ENCODE measurements at places on chromosomes 12 and 14. TPM values are rescaled to one million over a fixed set of nuclear protein-coding genes. Genes with fewer than 3 reads are reported as not detected.

NPFF gene
- total RNA-seq = not detected

LRRC10 gene
- total RNA-seq = not detected

C14orf132 gene
- not detected for total RNA-seq

EIF2B1 gene
- 47.3 TPM for total RNA-seq

NANOG gene
- not detected for total RNA-seq

SERPINA12 gene
- total RNA-seq = not detected

GRCh38 chr12:123034022-123034541 lies 53.6 kb downstream of the ARL6IP4 start:
- H3K27me3 ChIP-seq = no peaks in the 10 kb centered on the region
- DNase-seq = no peak
- no peaks in the 10 kb centered on the region for H3K4me1 ChIP-seq
- H3K36me3 ChIP-seq = no peaks in the 10 kb centered on the region

DNA sequence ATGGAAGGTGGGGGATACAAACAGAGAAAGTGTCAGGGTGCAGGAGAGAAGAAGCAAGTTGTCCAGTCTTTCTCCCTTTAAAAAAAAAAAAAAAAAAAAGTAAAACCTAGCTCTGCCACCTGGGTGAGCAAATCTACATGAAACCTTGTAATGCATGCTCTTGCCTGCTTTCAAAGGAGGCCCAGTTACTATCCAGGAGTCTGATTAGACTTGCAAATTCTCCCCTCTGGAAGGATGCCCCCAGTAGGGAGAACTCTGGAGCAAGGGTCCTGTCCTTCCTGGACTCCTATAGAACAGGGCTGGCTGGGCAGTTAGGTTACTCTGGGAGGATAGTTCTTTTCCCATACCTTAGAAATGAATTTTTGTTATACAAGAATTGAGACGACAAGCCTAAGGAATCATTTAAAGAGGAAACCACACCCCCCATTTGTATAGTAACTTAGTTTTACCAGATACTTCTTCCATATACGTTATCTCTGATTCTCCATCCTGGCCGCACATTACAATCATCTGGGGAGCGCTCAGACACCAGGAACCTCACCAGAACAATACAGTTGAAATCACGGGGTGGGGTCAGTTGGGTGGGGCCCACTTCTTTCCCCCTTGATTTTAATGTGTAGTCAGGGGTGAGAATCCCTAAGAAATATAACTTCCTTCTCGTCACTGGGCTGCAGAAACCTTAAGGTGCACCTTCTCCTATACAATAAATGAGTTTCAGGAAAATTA lies 30.5 kb downstream of the RAB35 start:
- peaks cover 23% of the 10 kb centered on the region for H3K36me3 ChIP-seq
- no peak for DNase-seq
- peak overlapping the region; percentile 79 for H3K27ac ChIP-seq
- H3K4me3 ChIP-seq = no peak overlapping the region

- H3K36me3 ChIP-seq = peaks cover 18% of the 10 kb centered on the region
- no peak overlapping the region for H3K4me3 ChIP-seq
- no peaks in the 10 kb centered on the region for H3K27me3 ChIP-seq
- no peak for DNase-seq
- H3K27ac ChIP-seq = no peak overlapping the region
These were observed 11.7 kb downstream of the CAMKK2 start for GRCh38 chr12:121284551-121285390.

DNA sequence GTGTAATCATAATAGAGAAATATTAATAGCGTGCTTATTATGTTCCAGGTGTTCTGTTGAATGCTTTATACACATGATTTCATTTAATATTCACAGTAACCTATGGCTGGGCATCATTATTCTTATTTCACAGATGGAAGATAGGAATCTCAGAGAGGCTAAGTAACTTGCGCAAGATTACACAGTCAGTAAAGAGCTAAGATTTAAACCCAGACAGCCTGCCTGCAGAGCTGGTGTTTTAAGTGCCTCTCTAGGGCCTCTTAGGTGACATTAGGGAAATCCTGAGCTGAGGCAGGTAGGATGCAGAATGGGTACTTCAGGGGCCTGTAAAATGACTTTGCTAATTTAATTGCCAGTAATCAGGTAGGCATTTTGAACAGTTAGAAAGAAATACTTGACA lies 18.5 kb upstream of the BHLHE41 start:
- H3K4me1 ChIP-seq = no peaks in the 10 kb centered on the region
- no peak overlapping the region for H3K4me3 ChIP-seq
- no peaks in the 10 kb centered on the region for H3K36me3 ChIP-seq
- DNase-seq = no peak
- H3K27me3 ChIP-seq = no peaks in the 10 kb centered on the region

DNA sequence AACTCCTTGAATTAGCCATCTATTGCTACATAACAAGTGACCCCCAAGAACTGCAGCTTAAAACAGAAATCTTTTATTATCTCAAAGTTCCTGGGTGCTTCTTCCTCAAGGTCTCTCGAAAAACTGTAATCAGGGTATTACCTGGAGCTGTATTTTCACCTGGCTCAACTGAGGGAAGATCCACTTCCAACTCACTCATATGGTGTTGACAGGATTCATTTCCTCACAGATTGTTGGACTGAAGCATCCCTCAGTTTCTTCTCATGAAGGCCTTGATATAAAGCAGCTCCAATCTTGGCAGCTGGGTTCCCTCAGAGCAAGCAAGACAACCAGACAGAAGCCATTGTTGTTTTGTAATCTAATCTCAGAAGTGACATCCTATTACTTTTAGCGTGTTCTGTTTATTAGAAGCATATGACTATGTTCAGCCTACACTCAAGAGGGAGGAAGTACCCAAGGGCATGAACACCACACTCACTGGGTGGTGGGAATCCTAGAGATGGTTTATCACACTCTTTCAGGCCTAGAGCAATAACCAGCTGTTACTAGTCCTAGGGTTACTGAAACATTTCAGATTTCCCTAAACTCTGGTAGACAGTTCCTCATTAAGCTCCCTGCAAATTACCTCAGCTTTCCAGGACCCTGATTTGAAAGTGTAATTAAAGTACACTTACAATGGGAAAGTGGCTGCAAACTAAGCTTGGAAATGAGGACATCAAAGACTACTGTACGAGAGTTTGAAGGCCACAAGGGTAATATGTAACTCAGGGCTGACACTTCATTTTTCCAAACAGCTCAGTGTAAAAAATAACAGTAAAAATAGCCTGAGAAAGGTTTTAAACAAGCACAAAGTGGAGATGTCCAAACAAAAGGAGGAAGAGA lies 222.2 kb downstream of the SEC23A start:
- no peaks in the 10 kb centered on the region for H3K27me3 ChIP-seq
- DNase-seq = no peak
- no peaks in the 10 kb centered on the region for H3K36me3 ChIP-seq
- H3K4me3 ChIP-seq = no peak overlapping the region
- H3K4me1 ChIP-seq = no peaks in the 10 kb centered on the region
- H3K27ac ChIP-seq = no peak overlapping the region

DNA sequence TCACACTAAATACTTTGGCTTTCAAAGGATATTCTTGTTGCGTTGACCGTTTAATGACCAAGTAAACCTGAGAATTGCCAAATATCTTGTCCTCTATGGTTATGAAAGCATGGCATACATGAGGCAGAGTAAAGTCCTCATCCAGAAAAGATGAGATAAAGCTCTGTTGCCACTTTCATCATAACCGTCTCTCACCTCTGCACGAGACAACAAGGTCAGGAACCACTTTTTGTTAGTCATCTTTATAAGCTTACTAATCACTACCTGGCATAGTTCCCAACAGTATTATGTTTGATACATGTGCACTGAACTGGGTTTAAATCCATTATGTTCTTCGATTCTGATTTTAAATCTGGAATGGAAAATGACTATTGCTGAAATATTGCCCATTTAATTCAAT lies 31.3 kb downstream of the PTPRB start:
- peak; percentile 67 for DNase-seq
- no peaks in the 10 kb centered on the region for H3K36me3 ChIP-seq
- H3K4me1 ChIP-seq = peaks cover 4% of the 10 kb centered on the region
- H3K27me3 ChIP-seq = no peaks in the 10 kb centered on the region
- H3K4me3 ChIP-seq = no peak overlapping the region
- no peak overlapping the region for H3K27ac ChIP-seq

GRCh38 chr12:48828293-48828692 lies 10.0 kb downstream of the CACNB3 start:
- peaks cover 45% of the 10 kb centered on the region for H3K36me3 ChIP-seq
- no peaks in the 10 kb centered on the region for H3K27me3 ChIP-seq
- no peak overlapping the region for H3K27ac ChIP-seq
- no peak overlapping the region for H3K4me3 ChIP-seq
- no peak for DNase-seq

DNA sequence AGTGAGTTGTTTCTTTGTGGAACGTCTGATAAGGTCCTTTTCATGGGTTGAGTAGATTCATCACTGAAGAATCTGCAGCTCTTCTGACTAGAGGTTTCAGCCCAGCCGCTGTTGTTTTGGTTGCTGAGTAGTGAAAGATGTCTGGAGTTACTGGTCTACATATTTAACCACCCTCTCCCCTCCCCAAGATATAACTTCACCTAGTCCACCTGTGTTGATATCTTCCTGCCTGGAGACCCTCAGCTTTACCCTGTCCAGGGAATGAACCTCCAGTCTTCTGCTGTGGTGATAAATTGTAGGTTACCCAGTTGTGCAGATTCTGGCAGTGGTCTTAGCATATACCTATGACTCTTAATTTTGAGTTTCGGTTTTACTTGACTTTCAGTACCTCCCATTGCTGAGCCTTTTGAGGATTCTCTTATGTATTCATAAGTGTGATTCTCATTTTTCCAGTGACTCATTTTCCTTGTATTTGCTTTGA lies 62.9 kb downstream of the CCDC91 start:
- no peak overlapping the region for H3K27ac ChIP-seq
- H3K4me3 ChIP-seq = no peak overlapping the region
- peaks cover 33% of the 10 kb centered on the region for H3K4me1 ChIP-seq
- H3K27me3 ChIP-seq = no peaks in the 10 kb centered on the region
- no peak for DNase-seq

- H3K4me3 ChIP-seq = no peak overlapping the region
- DNase-seq = no peak
- no peaks in the 10 kb centered on the region for H3K27me3 ChIP-seq
- H3K4me1 ChIP-seq = peaks cover under 1% of the 10 kb centered on the region
- H3K36me3 ChIP-seq = peaks cover 12% of the 10 kb centered on the region
- no peak overlapping the region for H3K27ac ChIP-seq
These were observed 23.0 kb downstream of the ISCA2 start for GRCh38 chr14:74516451-74517160.

- H3K27me3 ChIP-seq = no peaks in the 10 kb centered on the region
- H3K36me3 ChIP-seq = no peaks in the 10 kb centered on the region
- no peak overlapping the region for H3K27ac ChIP-seq
- H3K4me1 ChIP-seq = no peaks in the 10 kb centered on the region
These were observed 43.6 kb downstream of the RAD51B start for GRCh38 chr14:67863223-67863622.

DNA sequence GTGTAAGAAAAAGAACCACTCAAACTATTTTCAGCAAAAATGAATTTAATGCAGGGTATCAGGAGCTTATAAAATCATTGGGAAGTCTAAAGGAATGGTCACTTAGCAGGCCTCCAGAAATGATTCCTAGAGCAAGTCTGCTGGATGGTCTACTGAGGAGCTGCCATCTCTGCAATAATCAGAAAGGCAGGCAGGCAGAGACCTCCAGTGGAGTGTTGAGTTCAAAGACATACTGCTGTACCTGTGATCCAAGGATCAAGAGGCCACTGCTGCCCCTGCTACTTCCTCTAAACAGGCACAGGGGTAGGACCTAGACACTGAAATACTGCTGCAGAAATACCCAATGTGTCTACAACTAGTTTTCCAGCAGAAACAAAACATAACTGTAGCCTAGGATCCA lies 14.5 kb upstream of the KICS2 start:
- DNase-seq = peak; percentile 45
- H3K27me3 ChIP-seq = no peaks in the 10 kb centered on the region
- H3K36me3 ChIP-seq = no peaks in the 10 kb centered on the region
- H3K4me1 ChIP-seq = peaks cover 6% of the 10 kb centered on the region

- peaks cover 24% of the 10 kb centered on the region for H3K36me3 ChIP-seq
- no peak for DNase-seq
- H3K4me1 ChIP-seq = no peaks in the 10 kb centered on the region
- H3K4me3 ChIP-seq = no peak overlapping the region
- no peaks in the 10 kb centered on the region for H3K27me3 ChIP-seq
These were observed 6.7 kb upstream of the GOLGA3 start for GRCh38 chr12:132835076-132836025.

DNA sequence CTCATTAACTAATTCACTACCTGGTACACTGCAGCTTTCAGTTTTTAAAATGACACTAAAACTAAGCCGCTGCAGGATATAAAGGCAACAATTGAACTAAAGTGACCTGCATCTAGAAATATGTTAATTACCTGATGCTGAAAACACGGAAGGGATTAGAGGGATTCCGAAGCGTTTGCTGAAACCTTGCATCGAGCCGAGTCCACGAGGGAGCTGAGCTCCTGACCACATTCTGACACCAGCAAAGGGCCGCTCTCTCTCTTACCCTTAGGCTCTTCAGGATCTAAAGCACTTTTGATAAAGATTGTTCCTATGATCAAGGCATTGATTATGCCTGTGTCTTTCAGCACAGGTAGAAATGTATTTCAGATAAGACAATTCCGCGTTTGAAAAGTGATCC lies 59.5 kb upstream of the CDKN3 start:
- peaks cover 6% of the 10 kb centered on the region for H3K4me1 ChIP-seq
- H3K27me3 ChIP-seq = no peaks in the 10 kb centered on the region
- H3K4me3 ChIP-seq = no peak overlapping the region
- no peaks in the 10 kb centered on the region for H3K36me3 ChIP-seq
- no peak overlapping the region for H3K27ac ChIP-seq

DNA sequence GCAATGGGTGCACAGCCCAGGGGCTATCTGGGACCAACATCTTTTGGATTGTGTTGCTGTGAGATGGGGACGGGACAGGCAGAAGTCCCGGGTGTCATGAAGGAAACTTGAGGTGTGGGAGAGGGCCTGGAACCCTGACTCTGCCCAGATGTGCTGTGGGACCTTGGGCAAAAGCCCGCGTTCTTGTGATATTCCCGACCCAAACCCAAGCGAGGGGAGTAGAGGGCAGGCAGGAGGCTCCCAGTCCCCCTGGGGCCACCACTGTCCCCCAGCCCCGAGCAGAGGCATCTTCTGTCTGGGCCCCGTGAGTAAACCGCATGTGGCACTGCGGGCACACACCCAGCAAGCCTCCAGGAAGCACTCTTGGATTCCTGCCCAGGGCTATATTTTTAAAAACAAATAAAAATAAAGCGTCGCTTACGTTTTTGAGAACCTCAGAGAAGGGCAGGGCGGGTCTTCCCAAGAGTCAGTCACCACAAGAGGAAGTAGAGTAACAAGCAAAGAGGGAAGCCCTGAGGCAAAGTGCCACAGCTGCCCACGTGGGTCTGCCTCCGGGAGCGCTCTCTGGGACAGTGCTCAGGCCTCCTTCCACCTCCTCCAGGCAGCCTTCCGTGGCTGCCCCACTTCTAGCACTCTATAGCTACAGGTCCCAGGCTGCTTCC lies 39.5 kb downstream of the BEGAIN start:
- H3K4me1 ChIP-seq = no peaks in the 10 kb centered on the region
- H3K27ac ChIP-seq = peak overlapping the region; percentile 51
- H3K27me3 ChIP-seq = no peaks in the 10 kb centered on the region
- no peak overlapping the region for H3K4me3 ChIP-seq
